SJSA1 (cell line): ENCODE measurements at places on chromosomes 5 and 9. TPM values are rescaled to one million over a fixed set of nuclear protein-coding genes. Genes with fewer than 3 reads are reported as not detected.
A peak's percentile ranks its signal among the peaks of the same experiment; 100 is the strongest.

WNT8A gene
- total RNA-seq: not detected in 2 replicates

DNA sequence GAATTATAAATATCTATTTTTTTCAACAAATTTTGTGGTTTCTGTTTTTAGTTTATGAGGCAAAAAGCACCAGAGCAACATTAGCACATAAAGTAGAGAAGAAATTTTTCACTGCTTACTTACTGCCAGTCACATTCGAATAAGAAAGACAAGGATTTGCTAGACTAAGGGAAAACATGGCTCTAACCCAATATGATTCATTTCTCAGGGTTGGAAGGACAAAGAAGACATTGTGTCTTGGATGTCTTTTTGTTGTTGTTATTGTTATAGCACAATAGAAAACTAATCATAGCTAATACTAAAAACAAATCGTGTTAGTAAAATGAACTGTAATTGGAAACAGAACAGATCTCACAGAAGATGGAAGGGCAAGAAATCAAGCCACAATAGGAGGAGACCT lies 90.9 kb upstream of the SLCO6A1 start:
- no peak for DNase-seq

ADAM19 gene
- 30.0 and 48.7 TPM in 2 replicates for total RNA-seq

C6 gene
- not detected in 2 replicates for total RNA-seq

SLCO6A1 gene
- total RNA-seq: not detected in 2 replicates

DNA sequence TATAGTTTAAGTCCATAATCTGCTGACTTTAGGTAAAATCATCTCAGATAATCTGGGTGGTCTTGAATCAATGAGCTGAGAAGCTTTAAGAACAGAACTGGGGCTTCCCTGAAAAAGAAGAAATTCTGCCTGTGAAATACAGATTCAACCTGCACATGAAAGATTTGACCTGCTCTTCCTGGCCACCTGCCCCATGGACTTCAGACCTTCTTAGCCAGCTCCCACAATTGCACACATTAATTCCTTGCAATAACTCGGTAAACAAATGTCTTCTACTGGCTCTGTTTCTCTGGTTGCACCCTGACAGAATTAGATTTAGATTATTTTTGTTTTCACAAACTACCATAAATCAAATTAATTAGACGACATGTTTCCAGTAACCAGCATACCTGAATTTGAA lies 2117.9 kb upstream of the C9orf72 start:
- no peak for DNase-seq

DNA sequence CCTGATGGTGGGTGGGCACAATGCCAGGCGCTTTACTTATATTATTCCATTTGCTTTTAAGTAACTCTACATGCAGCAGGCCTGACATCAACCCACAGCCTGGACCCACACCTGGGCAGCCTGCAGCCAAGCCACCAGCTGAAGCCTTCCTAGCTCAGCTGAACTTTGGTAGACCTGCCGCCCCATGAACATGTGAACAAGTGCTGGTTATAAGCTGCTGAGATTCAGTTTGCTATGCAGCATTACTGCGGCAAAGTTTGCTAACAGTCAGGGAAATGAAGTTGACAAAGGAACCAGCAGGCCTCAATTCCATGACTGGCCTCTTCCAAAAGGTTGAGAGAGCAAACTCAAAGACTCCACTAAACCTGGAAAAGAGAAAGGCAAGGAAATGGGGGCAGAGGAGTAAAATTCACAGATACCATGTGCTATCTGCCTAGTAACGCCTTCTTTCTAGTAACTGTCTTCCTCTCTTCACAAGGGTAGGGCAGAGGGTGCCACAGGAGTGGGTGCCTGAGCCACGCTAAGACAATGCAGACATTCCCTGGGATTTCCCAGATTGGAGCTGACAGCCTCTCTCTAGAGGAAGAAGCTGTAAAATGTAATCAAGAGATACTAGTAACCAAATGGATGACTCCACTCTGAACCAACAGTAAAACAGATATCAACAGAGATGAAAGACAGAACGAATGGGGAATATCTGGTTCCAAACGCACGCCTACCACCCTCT lies 2.9 kb downstream of the BOD1 start:
- DNase-seq: no peak

DNA sequence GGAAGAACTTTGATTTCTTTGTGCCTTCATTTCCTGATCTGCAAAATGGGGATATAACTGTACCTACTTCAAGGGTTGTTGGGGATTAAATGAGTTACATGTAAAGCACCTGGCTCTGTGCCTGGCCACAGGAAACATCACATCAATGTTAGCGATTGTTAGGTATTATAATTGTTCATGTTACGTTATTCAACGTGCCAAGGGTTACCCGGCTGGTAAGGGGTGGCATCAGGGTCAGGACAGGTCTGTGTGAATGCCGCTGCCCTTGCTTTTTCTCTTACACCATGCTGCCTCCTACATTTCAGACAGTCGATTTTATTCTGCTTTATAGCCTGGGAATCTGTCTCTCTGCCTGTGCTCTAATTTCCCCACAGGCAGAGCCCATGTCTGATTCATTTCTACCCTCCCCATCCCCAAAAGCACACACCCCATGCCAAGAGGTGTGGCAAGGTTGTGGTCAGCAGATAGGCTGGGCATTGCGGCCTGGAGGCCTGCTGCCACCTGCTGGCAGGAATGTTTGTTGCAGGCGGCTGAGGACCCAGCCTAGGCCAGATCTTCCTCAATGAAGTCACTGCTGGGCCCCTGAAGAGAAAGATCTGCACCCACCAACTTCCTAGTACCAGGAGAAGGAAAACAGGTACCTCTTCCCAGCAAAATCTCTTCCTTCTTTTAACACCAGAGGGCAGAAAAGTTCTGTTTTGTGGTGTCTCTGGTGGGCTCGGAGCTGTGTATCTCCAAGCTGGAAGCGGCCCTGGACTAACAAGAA lies 5.3 kb downstream of the ANKS6 start:
- peak; percentile 70 for DNase-seq

- no peak for DNase-seq
Observed at GRCh38 chr5:146785065-146785464, 93.5 kb downstream of the PPP2R2B start.

DNA sequence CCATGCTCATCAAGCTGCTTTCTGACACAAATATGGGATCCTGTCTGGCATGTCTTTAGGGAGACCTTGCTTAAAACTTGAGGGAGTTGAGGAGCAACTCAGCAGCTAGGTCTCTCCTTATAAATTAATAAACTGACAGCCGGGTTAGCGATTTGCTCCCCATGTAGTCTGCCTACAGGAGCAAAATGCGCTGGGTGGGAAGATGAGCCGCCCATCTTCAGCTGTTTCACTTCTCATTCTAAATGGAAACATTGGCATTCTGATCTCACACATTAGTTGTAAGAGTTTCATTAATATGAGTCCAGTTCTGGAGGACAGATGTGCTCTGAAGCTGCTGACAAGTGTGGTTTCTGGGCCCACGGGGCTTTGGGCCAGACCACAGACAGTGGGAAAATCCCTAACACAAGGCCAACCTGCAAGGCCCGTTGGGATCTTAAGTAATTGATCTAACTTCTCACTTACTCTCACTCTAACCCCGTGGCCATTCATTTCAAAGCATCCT lies 197.0 kb downstream of the MCTP1 start:
- no peak for DNase-seq

CAVIN4 gene
- total RNA-seq: 0.38 and 0.87 TPM in 2 replicates

- no peak for DNase-seq
Observed at GRCh38 chr9:33375238-33375840, 27.0 kb downstream of the AQP7 start.

DNA sequence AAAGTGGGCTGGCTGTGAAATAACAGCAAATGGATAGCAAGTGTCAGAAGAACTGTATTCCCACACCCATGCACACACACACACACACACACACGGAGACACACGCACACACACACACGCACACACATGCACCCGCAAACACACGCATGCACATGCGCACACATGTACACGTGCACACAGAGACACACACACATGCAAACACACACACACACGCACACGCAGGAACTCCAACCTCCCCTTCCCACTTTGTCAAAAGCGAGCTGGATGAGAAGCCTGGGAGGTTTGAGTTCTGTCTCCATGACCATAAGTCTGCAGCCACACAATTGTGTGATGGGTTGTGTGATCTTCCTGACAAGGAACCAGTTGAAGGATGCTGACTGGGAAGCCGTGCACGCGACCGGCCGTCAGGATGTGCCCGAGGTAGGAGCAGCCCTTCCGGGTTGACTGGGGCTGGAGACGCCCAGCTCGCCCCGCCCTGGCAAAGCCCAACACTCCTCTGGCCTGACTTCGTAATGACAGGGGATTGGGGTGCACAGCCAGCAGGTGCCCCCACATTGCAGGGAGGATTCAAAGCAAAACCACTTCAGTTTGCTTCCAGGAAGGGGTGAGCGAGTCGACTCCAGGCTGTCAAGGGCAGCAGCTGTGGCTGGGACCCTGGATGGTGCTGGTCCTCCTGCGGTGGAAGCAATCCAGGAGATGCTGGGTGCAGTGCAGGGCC lies 29.3 kb upstream of the NKD2 start:
- peak; percentile 44 for DNase-seq

KIF24 gene
- total RNA-seq: 2.1 and 4.1 TPM in 2 replicates

BNC2 gene
- total RNA-seq: 1.6 and 4.9 TPM in 2 replicates

FNIP1 gene
- 30.0 and 44.5 TPM in 2 replicates for total RNA-seq

- peak; percentile 94 for DNase-seq
Observed at GRCh38 chr5:141560725-141561483, 57.9 kb downstream of the DIAPH1 start.

GRCh38 chr5:61784341-61784740 lies 452.3 kb downstream of the ZSWIM6 start:
- DNase-seq: no peak

- DNase-seq: no peak
Observed at GRCh38 chr9:121262953-121263352, 5.0 kb upstream of the GSN start.

NR4A3 gene
- total RNA-seq: 0.24 TPM in 1 of 2 replicates, not detected in the other

- DNase-seq: no peak
Observed at GRCh38 chr5:178293400-178293799, 60.8 kb upstream of the PHYKPL start.

ABLIM3 gene
- 24.1 and 32.8 TPM in 2 replicates for total RNA-seq

LHFPL2 gene
- total RNA-seq: 19.3 and 45.7 TPM in 2 replicates

EFNA5 gene
- 0.22 and 0.87 TPM in 2 replicates for total RNA-seq

- DNase-seq: no peak
Observed at GRCh38 chr9:6187272-6187671, 28.3 kb upstream of the IL33 start.

- DNase-seq: no peak
Observed at GRCh38 chr5:168117469-168117868, 174.0 kb upstream of the WWC1 start.

DNA sequence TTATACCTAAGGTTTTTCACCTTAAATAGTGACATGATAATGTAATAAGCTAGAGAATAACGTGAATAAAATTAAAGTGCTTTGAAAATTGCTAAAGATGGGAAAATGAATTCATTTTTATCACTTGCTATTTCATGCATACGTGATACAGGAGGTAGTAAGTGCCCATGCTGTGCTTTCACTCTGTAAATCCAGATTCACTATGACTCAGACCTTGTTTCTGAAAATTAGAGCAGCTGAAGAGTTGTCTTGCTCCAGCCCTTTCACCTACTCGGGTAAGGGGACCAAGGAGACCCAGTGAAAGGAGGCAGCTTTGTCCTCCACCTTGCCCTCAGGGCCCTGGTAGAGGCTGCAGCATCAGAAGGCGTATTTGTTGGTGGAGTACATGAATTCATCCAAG lies 87.9 kb downstream of the ANKH start:
- no peak for DNase-seq

SLC22A5 gene
- total RNA-seq: 2.4 and 3.5 TPM in 2 replicates

GRCh38 chr5:118705959-118706667 lies 282.2 kb downstream of the DTWD2 start:
- DNase-seq: no peak

ADRA1B gene
- 2.8 and 4.4 TPM in 2 replicates for total RNA-seq
